ENCODE measurements at places on chromosomes 6 and 20.

GRCh38 chr20:823574-823902, 10.0 kb upstream of the FAM110A start:
- DNase-seq: no peak

- DNase-seq: no peak
Measured at GRCh38 chr6:36594816-36595643, 868 bp downstream of the SRSF3 start.

GRCh38 chr20:57342829-57343228, 8.2 kb upstream of the RAE1 start:
- DNase-seq: no peak

- DNase-seq: no peak
Measured at GRCh38 chr6:163336961-163337360, 77.6 kb upstream of the QKI start.

- no peak for DNase-seq
Measured at GRCh38 chr20:9439806-9440205, 74.6 kb upstream of the LAMP5 start.

DNA sequence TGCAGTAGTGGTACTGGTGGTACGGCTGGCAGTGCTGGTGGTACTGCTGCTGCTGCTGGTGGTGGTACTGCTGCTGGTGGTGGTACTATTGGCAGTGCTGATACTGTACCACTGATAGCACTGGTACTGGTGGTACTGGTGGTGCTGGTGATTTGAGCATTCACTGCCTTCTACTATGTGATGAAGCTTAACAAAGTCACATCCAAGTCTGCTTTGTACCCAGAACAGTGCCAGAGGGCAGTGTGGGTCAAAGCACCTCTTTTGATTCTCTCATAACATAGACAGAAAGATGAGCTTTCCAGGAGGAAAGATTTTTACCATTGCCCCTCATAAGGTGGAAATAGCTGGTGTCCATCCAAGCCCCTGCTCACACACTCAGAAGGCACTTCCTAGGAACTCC, 48.7 kb downstream of the ANKRD6 start:
- DNase-seq: no peak
